ENCODE measurements at places on chromosomes 1 and 21.

GRCh38 chr1:88680911-88681622, 3.0 kb upstream of the PKN2 start:
- no peak for DNase-seq

DNA sequence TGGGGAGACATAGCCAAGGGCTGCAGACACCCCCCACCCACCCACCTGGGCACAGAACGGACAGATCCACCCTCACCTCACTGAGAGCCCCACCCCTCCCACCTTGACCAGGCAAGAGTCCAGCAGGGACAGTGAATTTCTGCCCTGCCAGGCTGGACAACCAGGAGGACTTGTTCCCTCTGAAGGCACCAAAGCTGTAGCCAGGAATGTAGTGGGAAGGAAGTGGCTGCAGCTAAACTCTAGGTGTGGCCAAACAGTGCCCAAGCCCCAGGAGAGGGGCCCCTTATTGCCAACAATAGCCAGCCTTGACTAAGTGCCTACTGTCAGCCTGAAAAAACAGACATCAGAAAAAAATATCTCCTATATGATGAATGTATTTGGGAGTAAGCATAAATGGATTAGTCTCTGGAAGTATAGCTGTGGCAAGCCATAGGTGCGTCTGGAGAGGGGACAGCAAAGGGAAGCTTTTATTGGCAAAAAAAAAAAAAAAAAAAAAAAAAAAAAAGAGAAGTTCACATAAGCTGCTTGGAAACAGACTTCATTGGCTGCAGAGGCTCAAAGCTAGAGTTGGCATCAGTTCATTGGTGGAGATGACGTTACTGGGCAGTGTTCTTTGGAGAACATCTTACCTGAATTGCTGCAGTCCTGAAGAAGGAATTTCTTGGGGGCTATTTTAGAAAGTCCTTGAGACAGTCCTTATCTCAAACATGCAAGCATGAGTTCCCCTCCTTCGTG, 64.1 kb upstream of the TMEM51 start:
- no peak for DNase-seq

DNA sequence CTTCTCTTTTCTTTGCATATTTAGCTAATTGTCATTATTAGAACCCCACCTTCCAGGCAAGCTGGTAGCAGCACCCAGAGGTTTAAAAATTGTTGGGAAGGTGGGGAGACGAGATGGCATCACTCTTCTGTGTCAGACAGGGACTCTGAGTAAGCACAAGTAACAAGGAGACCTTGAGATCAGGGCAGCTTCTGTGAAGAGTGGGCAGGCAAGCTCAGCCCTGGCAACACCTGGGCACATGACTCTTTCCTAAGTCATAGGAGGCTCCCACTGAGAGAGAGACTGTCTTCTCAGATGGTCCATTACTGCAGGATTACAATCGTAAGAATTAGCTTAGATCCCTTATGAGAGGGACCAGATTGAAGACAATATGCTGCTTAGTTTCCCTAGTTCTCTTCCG, 183.5 kb downstream of the BRINP2 start:
- no peak for DNase-seq

DNA sequence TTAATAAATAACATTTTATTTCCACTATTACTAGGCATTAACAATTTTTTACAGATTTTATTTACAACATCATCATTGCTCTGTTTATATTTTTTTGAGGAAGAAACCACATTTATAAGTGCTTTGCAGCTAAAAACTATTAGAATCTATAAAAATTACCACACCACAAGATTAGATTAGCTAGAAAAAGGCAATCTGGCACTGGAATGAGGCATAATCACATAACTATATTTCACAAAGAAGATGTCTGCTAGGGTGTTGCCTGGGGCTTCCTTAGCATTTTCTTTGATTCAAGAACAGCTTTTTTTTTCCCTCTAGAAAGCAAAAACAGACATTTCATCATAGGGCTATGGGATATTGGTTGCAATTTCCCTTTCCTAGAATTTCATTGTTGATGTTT, 2169.2 kb downstream of the MRPL39 start:
- DNase-seq = no peak

- no peak for DNase-seq
Observed at GRCh38 chr1:188154761-188155160, 1326.0 kb downstream of the PLA2G4A start.

DNA sequence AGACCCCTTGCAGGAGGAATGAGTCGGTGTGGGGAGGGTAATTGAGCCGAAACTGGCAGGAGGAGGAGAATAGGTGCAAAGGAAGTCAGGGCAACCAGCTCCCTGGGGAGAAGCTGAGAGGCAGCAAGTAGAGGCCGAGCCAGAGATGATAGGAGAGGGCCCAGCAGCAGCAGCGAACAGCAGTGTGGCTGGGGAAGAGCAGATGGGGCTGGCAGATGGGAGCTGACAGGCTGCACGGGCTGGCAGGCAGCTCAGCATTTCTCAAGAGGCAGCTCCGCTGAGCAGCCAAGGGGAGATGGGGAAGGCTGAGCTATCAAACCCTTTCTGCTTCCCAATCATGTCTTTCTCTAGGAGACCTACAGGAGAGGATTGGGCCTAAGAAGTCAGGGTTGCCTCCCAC, 158.2 kb downstream of the TRIM33 start:
- DNase-seq = no peak

DNA sequence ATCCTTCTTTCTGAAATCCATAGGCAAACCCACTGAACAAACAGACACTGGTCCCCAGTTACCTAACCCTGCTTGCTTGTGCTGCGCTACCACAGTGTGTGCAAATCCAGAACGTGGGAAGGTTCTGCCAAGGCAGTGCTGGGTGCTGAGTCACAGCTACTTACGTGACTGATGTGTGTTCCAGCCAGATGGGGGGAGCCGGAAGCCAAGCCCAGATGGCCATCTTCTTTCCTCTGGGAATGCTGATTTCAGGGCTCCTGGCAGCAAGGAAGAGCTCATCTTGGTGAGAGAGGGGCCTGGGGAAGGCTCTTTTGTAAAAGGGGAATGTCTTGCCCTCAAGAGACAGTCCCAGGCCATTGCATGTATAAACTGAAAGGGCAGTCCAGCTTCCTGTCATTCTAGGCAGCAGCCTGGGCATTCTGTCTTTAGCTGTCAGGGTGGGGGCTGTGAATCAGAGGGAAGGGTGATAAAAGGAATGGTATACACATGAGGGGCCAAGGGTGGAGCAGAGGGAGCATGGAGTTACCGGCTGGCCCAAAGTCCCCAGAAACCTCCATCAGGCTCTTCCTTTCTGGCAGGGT, 54.1 kb downstream of the CD46 start:
- no peak for DNase-seq
